ENCODE measurements at places on chromosomes 12 and 14. TPM values are rescaled to one million over a fixed set of nuclear protein-coding genes. Genes with fewer than 3 reads are reported as not detected.

Gene PRPF40B
- 12.7 TPM for total RNA-seq

Gene AVPR1A
- total RNA-seq = not detected

Gene IQSEC3
- 0.05 TPM for total RNA-seq

Gene PCED1B
- total RNA-seq = 55.2 TPM

Gene PDZRN4
- not detected for total RNA-seq

Gene PDE3A
- total RNA-seq = not detected

- DNase-seq = no peak
Measured at GRCh38 chr12:41174602-41175001, 13.5 kb upstream of the PDZRN4 start.

- no peak for DNase-seq
Measured at GRCh38 chr12:3205742-3206519, 128.8 kb downstream of the TSPAN9 start.

DNA sequence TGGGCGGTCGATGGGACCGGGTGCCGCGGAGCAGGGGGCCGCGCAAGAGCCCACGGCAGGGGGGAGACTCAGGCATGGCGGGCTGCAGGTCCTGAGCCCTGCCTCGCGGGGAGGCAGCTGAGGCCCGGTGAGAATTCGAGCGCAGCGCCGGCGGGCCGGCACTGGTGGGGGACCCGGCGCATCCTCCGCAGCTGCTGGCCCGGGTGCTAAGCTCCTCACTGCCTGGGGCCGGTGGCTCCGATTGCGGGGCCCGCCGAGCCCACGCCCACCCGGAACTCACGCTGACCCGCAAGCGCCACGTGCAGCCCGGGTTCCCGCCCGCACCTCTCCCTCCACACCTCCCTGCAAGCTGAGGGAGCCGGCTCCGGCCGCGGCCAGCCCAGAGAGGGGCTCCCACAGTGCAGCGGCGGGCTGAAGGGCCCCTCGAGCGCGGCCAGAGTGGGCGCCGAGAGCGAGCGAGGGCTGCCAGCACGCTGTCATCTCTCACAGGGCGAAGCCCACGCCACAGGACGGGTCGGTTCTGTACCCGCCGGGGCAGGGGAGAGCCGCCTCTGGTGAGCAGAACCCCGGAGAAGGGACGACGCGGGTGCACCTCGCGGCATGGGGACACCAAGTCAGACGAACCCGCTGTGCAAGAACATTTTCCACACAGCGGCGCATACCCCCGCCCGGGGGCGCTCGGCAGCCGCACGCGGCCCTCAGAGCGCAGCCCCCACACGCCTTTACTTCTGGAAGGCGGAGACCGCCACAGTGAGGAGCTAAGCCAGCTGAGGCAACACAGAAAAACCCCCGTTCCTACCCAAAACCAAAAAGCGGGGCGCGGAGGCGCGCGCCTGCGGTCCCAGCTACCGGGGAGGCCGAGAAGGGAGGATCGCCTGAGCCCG lies 1.2 kb upstream of the SIVA1 start:
- DNase-seq = no peak

DNA sequence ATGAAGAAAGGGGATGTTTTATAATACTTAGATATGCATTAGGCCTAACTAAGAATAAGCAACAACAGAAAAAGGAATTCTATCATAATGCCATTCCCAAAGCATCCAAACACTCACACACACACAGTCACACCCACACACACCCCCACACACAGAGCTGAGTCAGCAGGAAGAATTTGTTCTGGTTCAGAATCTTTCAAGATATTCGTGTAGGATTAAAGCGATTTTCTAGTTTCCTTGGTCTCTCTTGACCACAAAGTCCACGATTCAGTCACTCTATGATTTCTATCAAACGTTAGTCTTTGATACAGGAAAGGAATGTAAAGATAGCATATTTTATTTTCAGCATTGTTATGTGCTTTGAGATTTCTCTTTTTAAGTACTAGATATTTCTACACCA lies 382.6 kb upstream of the DCN start:
- no peak for DNase-seq

DNA sequence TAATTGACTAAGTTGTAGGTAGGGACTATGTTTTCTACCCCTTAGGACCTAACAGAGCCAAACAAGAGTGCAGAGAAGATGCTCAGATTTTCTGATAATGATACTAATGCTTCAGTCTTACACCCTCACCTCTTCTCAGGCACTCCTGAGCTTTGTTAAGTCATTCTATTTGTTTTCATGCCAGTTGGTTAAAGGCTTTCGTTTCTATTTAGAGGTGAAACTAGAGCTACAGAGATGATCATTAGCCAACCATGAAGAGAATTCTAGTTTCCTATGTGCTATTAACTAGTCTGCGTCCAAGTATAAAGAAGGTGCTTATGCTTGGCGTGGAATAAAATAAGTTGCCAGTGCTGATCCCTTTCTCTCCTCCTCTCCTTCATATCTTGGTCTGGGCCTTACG lies 34.6 kb upstream of the PYGL start:
- DNase-seq = no peak

- no peak for DNase-seq
Measured at GRCh38 chr14:100775831-100776591, 49.3 kb downstream of the DLK1 start.

DNA sequence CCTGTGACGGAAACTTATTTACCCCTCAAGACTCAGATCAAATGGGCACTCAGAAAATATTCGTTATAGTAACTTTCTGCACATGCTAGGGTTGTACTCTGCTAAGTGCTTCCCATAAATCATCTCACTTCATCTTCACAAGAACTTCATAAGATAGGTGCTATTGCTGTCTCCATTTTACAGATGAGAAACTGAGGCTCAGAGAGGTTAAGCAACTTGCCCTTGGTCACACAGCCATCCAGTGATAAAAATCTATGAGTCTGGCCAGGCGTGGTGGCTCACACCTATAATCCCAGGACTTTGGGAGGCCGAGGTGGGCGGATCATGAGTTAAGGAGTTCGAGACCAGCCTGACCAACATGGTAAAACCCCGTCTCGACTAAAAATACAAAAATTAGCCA lies 33.2 kb upstream of the LHX5 start:
- no peak for DNase-seq

- no peak for DNase-seq
Measured at GRCh38 chr12:45774508-45775162, 45.1 kb downstream of the ARID2 start.

DNA sequence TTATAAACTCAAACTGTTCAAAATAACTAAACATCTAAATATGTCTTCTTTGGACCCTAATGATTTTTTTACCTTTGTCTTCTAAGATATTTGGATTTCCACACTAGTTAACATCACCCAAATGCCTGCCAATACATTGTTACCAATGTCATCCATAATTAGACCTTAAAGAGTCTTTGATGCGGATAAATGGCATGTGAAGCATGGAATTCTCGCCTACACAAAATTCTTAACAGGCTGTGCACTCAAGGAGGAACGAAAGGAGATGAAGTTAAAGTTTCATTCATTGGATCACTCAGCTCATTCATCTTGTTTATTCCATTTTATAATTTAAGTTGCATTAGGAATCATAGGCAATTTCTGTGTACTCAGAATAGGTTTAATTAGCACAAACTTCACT lies 219.7 kb downstream of the ACSS3 start:
- DNase-seq = no peak

GRCh38 chr12:12606781-12607589 lies 4.7 kb upstream of the CREBL2 start:
- no peak for DNase-seq

- DNase-seq = no peak
Measured at GRCh38 chr12:111642681-111643426, 42.9 kb downstream of the BRAP start.

- DNase-seq = no peak
Measured at GRCh38 chr14:87457720-87458119, 535.3 kb downstream of the GALC start.

GRCh38 chr14:57871459-57872080 lies 5.7 kb upstream of the SLC35F4 start:
- DNase-seq = peak; percentile 57

DNA sequence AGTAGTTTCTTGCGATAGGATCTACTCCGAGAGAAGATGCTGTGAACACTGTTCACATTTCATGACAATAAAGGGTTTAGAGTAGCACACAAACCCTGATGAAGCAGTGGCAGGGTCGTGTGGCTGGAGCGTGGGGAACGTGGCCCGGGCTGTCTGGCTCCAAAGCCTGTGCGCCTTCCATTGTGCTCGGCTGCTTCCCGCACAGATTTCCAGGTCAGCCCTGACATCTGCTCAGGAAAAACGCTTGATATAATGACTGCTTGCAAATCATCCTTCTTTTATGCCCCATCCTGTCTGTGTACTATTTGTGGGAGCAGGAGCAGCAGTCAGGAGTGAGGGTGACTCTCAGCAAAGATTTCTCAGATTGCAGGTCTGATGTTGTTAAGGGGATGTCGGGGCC lies 78.6 kb downstream of the EML1 start:
- DNase-seq = no peak

GRCh38 chr12:53726946-53727309 lies 324 bp downstream of the CALCOCO1 start:
- DNase-seq = no peak

DNA sequence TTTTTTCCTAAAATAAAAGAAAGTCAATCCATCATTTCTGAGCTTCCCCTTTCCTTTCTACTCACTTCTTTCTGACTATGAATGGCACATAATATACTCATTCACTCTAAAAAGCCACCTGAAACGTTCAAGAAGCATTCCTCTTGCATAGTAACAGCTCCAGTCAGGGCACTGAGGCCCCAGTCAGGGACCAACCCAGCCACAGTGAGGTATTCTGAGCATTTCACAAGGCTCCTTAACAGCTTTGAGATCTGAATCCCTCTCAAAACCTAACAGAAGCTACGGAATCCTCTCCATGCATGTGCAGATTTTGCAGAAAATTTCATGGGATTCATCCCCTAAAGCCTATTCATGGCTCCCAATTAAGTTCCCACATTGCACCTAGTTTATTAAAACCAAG lies 23.2 kb downstream of the NT5DC3 start:
- no peak for DNase-seq

GRCh38 chr12:26666286-26666685 lies 166.7 kb downstream of the ITPR2 start:
- no peak for DNase-seq

- DNase-seq = no peak
Measured at GRCh38 chr12:41213107-41213506, 25.0 kb downstream of the PDZRN4 start.

DNA sequence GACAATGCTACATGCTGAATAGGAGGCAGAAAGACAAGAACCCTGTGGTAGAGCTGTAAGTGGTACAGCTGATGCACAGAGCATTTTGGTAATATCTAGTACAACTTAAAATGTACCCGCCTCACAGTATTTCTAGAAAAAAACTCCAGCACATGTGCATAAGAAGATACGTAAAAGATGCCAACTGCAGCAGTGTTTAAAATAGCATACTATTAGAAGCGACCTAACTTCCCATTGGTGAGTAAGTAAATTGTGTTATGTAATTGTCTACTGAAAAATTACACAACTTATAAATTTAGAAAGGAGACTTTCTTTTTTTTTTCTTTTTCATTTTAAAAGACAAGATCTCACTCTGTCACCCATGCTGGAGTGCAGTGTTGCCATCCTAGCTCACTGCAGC lies 114.3 kb upstream of the CAND1 start:
- DNase-seq = no peak

DNA sequence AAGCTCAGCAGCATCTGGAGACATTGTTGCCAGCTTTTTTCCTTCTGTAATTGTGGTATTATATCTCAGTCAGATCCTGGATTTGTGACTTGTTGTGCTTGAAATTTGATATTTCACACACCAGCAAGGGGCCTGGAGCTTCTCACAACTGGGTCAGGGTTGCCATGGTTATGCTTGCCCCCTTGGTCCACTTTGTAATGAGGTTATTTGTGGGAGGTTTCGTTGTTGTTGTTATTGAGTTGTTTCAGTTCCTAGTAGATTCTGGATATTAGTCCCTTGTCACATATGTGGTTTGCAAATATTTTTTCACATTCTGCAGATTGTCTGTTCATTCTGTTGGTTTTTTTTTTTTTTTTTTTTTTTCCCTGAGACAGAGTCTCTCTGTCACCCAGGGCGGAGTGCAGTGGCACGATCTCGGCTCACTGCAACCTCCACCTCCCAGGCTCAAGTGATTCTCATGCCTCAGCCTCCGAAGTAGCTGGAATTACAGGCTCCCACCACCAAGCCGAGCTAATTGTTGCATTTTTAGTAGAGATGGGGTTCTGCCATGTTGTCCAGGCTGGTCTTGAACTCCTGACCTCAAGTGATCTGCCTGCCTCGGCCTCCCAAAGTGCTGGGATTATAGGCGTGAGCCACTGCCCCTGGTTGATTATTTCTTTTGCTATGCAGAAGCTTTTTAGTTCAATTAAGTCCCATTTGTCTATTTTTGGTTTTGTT lies 80.6 kb upstream of the ETV6 start:
- no peak for DNase-seq

DNA sequence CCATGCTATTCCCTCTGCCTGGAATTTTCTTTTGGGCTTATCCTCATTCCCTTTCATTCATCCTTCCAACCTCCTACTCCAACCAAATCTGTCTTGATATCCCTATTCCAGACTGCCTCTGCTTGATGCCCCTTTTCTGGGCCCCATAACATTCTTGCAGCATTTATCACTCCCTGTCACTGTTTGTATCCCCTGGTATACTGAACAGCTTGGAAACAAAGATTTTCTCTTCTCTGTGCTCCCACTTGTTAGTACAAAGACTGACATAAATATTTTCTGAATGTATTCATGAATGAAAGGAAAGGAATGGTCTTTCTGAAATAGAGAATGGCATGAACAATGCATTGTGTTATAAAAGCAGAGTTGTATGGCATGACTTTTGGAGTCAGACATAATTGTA lies 7.5 kb downstream of the IRAK4 start:
- peak; percentile 8 for DNase-seq

DNA sequence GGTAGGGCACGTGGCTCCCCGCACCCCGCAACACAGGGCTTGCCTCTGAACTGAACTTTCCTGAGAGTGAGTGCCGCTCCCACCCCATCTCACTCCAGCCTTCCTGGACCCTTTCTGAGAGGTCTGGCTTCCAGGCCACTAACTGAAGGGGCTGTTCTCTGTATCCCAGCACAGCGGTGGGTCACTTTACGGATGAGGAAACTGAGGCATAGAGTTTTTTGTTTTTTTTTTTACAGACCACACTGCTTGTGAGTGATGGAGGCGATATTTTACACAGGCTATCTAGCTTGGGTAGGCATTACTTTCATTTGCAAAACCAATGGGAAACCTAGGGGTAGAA lies 1.2 kb upstream of the TGFB3 start:
- DNase-seq = no peak

Measured in activated CD4-positive, alpha-beta T cell treated with anti-CD3 and anti-CD28 coated beads, Interleukin-2, amount 10 ng/mL, durations not matched to agents 24 days and 14 days (primary cell).